ENCODE measurements at places on chromosomes 5 and 9. TPM values are rescaled to one million over a fixed set of nuclear protein-coding genes. Genes with fewer than 3 reads are reported as not detected.
A peak's percentile ranks its signal among the peaks of the same experiment; 100 is the strongest.

DNA sequence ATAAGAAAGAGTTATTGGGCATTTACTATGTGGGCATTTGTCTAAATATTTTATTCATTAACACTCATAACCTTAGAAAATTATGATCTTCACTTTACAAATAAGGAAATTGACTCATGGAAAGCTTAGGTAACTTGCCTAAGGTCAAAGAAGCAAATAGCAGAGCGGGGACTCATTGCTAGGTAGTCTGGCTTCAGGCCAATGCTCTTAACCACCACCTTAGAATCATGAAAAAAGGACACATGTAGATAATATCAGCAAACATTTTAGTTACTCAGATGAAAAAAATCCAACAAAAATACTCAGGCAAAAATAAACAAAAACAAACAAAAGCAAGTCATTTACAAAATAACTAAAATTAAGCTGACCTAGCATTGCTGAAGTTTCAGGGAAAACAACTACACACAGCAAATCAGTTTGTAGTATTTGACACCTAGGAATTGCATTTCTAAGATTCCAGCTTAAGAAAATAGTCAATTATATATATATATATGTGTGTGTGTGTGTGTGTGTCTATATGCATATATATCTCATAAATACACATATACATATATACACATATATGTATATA lies 166.0 kb downstream of the HMHB1 start:
- no peak overlapping the region for H3K4me3 ChIP-seq
- no peaks in the 10 kb centered on the region for H3K27me3 ChIP-seq
- no peak overlapping the region for H3K27ac ChIP-seq
- H3K36me3 ChIP-seq: no peaks in the 10 kb centered on the region
- H3K4me1 ChIP-seq: no peaks in the 10 kb centered on the region

- H3K27me3 ChIP-seq: no peaks in the 10 kb centered on the region
- no peaks in the 10 kb centered on the region for H3K4me1 ChIP-seq
- H3K36me3 ChIP-seq: peaks cover 32% of the 10 kb centered on the region
- no peak for DNase-seq
Measured at GRCh38 chr5:37310360-37310759, 60.5 kb downstream of the NUP155 start.

GRCh38 chr5:174229068-174229467 lies 183.6 kb downstream of the NSG2 start:
- H3K27ac ChIP-seq: no peak overlapping the region
- no peaks in the 10 kb centered on the region for H3K36me3 ChIP-seq
- H3K27me3 ChIP-seq: no peaks in the 10 kb centered on the region
- peaks cover 4% of the 10 kb centered on the region for H3K4me1 ChIP-seq
- DNase-seq: no peak
- no peak overlapping the region for H3K4me3 ChIP-seq

DNA sequence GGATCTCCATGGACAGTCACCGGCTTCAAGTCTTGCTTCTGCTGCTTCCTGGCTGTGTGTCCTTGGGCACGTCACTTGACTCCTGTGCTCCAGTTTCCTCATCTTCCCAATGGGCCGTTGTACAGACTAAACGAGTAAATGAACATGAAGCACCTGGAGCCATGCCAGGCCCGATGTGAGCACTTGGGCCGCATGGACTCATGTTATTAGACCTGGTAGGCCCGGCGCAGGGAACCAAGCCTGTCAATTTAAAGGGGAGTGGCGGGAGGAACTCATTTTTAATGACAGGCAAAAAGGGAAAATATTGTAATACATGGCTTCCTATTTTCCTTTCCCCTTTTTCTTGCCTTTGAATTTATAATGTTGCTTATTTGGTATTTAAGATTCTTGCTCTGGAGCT lies 47.5 kb downstream of the TENT4A start:
- no peaks in the 10 kb centered on the region for H3K4me1 ChIP-seq
- DNase-seq: no peak
- no peak overlapping the region for H3K27ac ChIP-seq
- no peaks in the 10 kb centered on the region for H3K27me3 ChIP-seq

- DNase-seq: no peak
- H3K4me3 ChIP-seq: no peak overlapping the region
- H3K4me1 ChIP-seq: no peaks in the 10 kb centered on the region
- no peaks in the 10 kb centered on the region for H3K36me3 ChIP-seq
- H3K27me3 ChIP-seq: no peaks in the 10 kb centered on the region
Measured at GRCh38 chr5:176564002-176564401, 14.9 kb downstream of the CDHR2 start.

- H3K27me3 ChIP-seq: no peaks in the 10 kb centered on the region
- no peak overlapping the region for H3K27ac ChIP-seq
- H3K4me1 ChIP-seq: no peaks in the 10 kb centered on the region
- DNase-seq: no peak
- no peak overlapping the region for H3K4me3 ChIP-seq
Measured at GRCh38 chr9:22405869-22406659, 40.6 kb upstream of the DMRTA1 start.

DNA sequence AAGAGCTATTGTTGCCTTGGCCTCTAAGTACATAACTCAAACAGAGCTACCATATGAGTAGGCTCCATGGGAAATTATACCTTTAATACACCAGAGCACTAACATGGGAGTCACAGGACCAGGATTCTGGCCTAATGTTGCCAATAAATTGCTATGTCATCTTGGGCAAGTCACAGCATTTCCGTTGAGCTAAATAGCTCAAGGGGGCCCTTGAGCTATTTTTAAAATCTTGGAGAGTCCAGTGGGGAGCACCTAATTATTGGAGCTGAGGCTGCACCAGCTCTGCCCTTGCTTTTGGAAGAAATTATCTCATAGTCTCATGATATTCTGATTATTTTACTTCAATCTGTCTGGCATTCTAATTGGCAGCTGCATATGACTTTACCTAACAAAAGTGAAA lies 350.8 kb downstream of the ENC1 start:
- H3K27ac ChIP-seq: no peak overlapping the region
- no peak overlapping the region for H3K4me3 ChIP-seq
- H3K27me3 ChIP-seq: no peaks in the 10 kb centered on the region
- H3K4me1 ChIP-seq: peaks cover 3% of the 10 kb centered on the region
- no peaks in the 10 kb centered on the region for H3K36me3 ChIP-seq

- peak overlapping the region; percentile 95 for H3K27ac ChIP-seq
- peaks cover 39% of the 10 kb centered on the region for H3K4me1 ChIP-seq
- H3K4me3 ChIP-seq: no peak overlapping the region
- H3K27me3 ChIP-seq: no peaks in the 10 kb centered on the region
Measured at GRCh38 chr5:102863764-102864560, 108.9 kb downstream of the PAM start.

GRCh38 chr5:175674731-175675346 lies 17.0 kb downstream of the HRH2 start:
- no peaks in the 10 kb centered on the region for H3K4me1 ChIP-seq
- no peak overlapping the region for H3K27ac ChIP-seq
- no peak for DNase-seq
- H3K4me3 ChIP-seq: no peak overlapping the region
- no peaks in the 10 kb centered on the region for H3K27me3 ChIP-seq

DNA sequence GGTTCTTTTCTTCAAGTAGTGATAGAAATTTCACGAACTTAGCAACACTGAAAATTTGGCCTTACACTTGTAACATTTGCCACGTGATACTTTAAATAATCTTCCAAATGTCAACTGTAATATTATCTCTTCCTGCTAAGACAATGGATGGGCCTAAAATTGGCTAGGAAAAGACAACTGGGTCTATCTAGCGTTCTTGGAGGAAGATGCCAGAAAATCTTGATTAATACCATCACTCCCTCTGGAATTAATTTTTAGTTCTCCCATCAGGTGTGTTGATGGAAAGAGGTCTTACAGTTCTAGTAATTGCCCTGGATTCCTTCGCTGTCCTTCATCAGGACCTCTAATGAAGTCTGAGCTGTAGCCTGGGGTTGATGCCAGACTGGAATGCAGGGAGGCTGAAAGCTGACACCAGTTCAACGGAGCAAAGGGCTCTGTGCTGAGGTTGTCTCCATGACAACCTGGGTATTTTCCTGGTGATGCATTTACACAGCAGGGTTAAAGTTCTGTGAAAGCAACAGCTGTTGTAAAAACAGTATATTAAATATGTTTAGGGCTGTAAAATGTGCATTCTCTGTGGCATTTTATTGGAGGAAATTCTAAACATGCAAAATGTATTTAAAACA lies 92.3 kb downstream of the GAS1 start:
- H3K27ac ChIP-seq: no peak overlapping the region
- peak overlapping the region; percentile 17 for H3K4me3 ChIP-seq

GRCh38 chr5:9331372-9331771 lies 214.5 kb downstream of the SEMA5A start:
- H3K27me3 ChIP-seq: no peaks in the 10 kb centered on the region
- no peaks in the 10 kb centered on the region for H3K36me3 ChIP-seq
- no peak overlapping the region for H3K4me3 ChIP-seq
- no peaks in the 10 kb centered on the region for H3K4me1 ChIP-seq
- DNase-seq: no peak

GRCh38 chr9:14063756-14064155 lies 250.2 kb downstream of the NFIB start:
- no peak for DNase-seq
- no peaks in the 10 kb centered on the region for H3K36me3 ChIP-seq
- no peak overlapping the region for H3K27ac ChIP-seq
- no peaks in the 10 kb centered on the region for H3K4me1 ChIP-seq
- no peaks in the 10 kb centered on the region for H3K27me3 ChIP-seq

DNA sequence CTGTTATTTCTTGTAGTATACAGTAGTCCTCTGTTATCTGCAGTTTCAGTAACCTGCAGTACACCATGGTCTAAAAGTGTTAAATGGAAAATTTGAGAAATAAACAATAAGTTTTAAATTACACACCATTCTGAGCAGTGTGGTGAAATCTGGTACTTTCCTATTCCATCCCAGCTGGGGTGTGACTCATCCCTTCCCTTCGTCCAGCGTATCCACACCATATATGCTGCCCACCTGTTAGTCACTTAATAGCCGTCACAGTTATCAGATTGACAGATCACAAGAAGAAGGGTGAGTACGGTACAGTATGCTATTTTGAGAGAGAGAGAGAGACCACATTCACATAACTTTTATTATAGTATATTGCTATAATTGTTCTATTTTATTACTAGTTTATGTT lies 28.9 kb downstream of the FAM151B start:
- H3K36me3 ChIP-seq: no peaks in the 10 kb centered on the region
- no peak overlapping the region for H3K27ac ChIP-seq
- no peak overlapping the region for H3K4me3 ChIP-seq
- no peaks in the 10 kb centered on the region for H3K4me1 ChIP-seq
- DNase-seq: no peak

DNA sequence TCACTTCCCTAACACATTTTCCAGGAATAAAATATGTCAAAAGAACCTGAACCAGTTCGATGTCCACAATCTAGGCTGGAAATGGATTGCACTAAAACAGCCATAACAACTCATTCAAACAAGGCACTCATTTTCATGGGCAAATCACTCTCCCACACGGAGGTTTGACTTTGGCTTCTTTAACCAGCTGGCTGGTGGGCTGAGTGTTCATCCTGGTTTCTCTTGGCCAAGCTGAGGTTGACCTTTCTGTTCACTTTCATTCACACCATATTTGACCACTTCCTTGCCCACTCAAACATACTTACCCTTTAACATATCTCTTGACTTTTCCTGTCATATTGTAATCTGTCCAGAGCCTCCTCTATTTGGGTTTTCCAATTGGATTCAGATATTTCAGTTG lies 5.4 kb downstream of the IL7R start:
- H3K4me3 ChIP-seq: no peak overlapping the region
- H3K27ac ChIP-seq: no peak overlapping the region
- H3K36me3 ChIP-seq: no peaks in the 10 kb centered on the region

- H3K27me3 ChIP-seq: no peaks in the 10 kb centered on the region
- no peak overlapping the region for H3K27ac ChIP-seq
- no peaks in the 10 kb centered on the region for H3K4me1 ChIP-seq
- no peaks in the 10 kb centered on the region for H3K36me3 ChIP-seq
- DNase-seq: no peak
Measured at GRCh38 chr5:9564752-9565151, 18.9 kb upstream of the SEMA5A start.

GRCh38 chr5:14705556-14705955 lies 41.0 kb downstream of the OTULIN start:
- no peak overlapping the region for H3K4me3 ChIP-seq
- no peaks in the 10 kb centered on the region for H3K27me3 ChIP-seq
- H3K27ac ChIP-seq: no peak overlapping the region

- H3K27me3 ChIP-seq: no peaks in the 10 kb centered on the region
- H3K4me1 ChIP-seq: peaks cover 23% of the 10 kb centered on the region
- DNase-seq: no peak
- no peaks in the 10 kb centered on the region for H3K36me3 ChIP-seq
- H3K27ac ChIP-seq: no peak overlapping the region
Measured at GRCh38 chr5:88094906-88095496, 173.6 kb downstream of the TMEM161B start.

DNA sequence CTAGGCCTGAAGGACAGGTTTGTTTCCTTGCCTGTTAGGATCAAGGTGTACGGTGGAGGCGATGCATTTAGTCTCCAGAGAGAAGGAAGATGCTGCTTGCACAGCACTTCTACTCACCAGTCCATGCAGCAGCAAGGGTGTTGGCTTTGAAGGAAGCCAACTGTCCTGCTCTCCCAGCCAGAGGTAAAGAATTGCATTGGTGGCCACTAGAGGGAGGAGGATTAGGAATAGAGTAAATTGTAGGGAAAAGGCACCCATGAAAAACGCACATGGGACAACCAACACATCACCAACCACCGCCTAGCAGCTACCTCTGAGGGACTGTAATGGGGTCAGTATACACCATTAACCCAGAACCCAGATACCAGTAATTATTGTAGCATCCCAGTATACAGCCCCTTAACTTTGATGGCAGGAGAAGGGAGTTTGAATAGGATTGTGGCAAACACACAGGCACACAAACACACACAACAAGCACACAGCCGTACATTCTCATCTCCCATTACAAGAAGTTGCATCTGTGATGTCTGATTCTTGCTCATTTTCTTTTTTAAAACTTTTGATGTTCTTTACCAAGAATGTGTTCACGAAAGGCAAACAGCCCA lies 267.7 kb downstream of the ADAMTS6 start:
- H3K36me3 ChIP-seq: no peaks in the 10 kb centered on the region
- H3K4me1 ChIP-seq: no peaks in the 10 kb centered on the region
- H3K27me3 ChIP-seq: no peaks in the 10 kb centered on the region
- no peak overlapping the region for H3K27ac ChIP-seq
- H3K4me3 ChIP-seq: no peak overlapping the region
- peak; percentile 48 for DNase-seq

GRCh38 chr5:65120371-65120967 lies 351.7 kb downstream of the CWC27 start:
- H3K4me3 ChIP-seq: no peak overlapping the region
- no peak for DNase-seq
- H3K36me3 ChIP-seq: no peaks in the 10 kb centered on the region
- peaks cover 4% of the 10 kb centered on the region for H3K4me1 ChIP-seq

The P4HA2 gene
- total RNA-seq: 15.9 TPM

The ROPN1L gene
- not detected for total RNA-seq

The CCNJL gene
- 8.4 TPM for total RNA-seq

The CSF2 gene
- not detected for total RNA-seq

The INSL4 gene
- not detected for total RNA-seq

The IL4 gene
- not detected for total RNA-seq

The TMEM250 gene
- total RNA-seq: 46.2 TPM

The TAF11L9 gene
- not detected for total RNA-seq

The COL27A1 gene
- 16.2 TPM for total RNA-seq

The DAB2 gene
- 9.9 TPM for total RNA-seq

The GPRIN1 gene
- total RNA-seq: 0.67 TPM

The GLRA1 gene
- total RNA-seq: not detected

The DMRT2 gene
- not detected for total RNA-seq

The ESM1 gene
- not detected for total RNA-seq

The SHISAL2B gene
- 10.4 TPM for total RNA-seq

The TRAF1 gene
- total RNA-seq: 4.5 TPM

The NPR2 gene
- 8.6 TPM for total RNA-seq

Data from neural progenitor cell (in vitro differentiated cells).